Effector CD4-positive, alpha-beta T cell (primary cell): ENCODE measurements at places on chromosomes 4 and X.

- DNase-seq = no peak
These were observed 48.2 kb upstream of the KDR start for GRCh38 chr4:55173580-55173979.

GRCh38 chrX:30831082-30831481 lies 58.0 kb downstream of the TAB3 start:
- no peak for DNase-seq

DNA sequence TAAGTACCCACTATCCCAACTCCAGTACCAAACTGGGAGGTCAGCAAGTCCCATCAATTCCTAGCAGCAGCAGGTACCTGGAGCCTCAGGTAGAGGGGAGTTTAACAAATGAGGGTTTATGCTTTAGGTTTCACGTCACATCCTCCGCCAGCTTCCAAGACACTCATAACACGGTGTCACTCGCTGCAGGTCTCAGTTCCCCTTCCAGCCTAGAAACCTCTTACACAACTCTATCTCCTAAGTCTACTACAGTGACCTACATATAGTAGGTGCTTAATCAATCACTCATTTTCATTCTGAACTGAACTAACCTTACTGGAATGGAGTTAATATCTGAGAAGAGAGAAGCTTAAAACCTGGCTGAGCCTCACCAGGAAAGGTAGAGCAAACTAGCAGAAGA lies 96.0 kb downstream of the EFHC2 start:
- DNase-seq = no peak

DNA sequence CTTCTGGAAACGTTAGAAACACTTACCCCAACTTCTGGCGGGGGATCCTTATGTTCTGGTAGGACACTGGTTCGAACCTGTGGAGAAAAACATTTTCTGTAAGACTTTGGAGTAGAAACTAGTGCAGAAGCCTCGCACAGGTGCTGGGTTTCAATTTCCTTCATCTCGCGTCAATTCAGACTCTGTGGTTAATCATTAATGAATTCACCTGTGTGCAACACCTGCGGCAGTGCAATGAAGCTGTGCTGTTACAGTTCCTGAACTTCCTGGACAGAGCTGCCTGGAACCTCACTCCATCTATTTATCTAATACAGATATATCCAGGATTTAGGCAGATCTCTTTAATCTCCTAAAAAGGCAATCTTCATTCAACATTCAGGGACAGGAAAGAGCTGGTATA lies 531.4 kb downstream of the INPP4B start:
- no peak for DNase-seq

DNA sequence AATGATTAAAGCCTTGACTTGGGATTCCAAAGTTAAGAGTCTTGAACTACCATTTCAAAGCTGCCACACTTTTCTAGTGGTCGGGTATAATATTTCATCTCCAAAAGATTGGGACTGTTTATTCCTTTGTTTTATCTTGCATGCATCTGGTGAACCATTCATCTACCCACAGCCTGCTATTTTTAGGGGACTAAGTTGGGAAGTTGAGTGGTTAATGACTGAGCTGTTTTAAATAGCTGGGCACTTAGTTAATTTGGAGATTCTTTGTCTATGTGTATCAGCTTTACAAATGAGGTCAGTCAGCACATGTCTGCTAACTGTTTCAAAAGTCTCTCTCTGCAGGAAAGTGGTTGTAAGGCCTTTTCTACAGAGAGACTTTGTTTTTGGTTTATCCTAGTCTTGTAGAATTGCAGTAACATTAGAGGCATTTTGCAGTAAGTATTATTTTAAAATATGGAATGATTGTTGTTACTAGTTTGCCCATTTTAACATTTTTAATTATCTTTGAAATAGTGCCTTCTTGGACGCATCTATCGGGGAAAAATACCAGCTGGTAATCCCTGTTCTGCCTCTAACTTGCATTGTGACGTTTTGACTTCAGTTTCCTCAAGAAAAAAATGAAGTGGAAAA lies 8.2 kb downstream of the BMP2K start:
- DNase-seq = no peak

DNA sequence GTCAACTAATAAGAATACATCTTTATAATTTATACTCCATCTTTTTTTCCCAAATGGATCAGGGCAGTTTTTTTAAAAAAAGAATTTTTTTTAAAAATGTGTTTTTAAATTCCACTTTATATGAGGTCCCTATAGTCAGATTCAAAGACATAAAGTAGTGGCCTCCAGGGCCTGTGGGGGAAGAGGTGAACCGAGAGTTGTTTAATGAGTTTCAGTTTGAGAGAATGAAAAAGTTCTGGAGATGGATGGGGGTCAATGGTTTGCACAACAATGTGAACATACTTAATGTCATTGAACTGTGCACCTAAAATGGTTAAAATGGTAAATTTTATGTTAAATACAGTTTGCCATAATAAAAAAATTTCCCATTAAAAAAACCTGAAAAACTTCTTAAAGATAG lies 53.8 kb downstream of the ZNF827 start:
- DNase-seq = no peak

DNA sequence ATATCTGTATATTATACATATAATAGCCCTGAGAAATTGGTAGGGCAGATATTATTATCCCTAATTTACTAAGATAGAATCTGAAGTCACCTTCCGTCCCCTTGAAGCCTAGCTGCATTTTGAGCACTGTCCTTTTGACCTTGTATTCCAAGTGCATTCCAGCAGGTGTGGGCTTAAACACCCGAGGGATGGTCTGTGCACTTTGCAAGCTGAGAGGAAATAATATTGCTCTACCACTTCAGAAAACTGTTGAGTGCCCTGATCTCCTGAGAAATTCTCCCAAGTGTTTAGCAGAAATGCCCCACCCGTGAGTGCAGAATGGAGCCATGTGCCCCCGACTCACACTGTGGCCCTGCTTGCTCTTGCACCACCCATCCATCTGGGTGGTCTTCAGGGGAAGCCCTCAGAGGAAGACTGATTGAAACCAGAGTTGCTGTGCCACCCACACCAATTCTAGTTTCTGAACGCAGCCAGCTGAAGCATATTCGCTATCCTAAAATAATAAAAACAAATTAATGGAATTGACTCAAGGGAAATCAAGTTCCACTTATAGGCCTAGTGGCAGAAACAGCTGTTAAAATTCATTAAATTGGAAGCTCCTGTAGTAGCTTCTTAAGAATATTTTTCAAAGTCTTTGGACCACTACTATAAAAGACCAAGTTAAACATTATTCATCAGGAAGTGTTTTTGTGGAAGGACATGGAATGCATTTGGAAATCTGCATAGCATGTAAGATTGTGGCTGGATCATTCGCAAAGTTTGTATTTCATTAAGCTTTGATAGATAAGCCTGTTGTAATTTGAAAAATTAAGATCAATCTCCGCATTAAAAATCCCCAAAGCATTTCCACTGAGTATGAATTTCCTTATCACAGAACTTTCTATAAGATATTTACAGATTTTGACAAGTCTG lies 41.3 kb upstream of the PRKG2 start:
- DNase-seq = no peak

GRCh38 chr4:94472056-94472826 lies 20.5 kb downstream of the PDLIM5 start:
- no peak for DNase-seq

DNA sequence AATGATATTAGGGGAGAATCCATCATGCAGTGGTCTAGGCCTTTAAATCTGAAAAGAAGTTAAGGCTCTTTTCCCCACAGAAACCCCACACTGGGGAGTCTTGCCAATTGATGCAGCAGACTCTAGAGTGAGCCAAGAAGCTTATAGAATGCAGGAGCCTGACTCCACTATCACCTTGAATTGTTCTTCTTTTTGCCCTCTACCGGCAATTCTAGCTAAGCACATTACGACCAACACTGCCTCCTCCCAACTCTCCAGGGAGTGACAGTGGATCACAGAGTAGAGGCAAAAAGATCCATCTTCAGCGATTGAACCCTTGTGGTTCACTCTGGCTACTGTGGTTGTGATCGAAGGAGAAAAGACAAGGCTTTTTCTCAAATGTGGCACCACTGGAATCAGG lies 331.5 kb downstream of the NKX6-1 start:
- no peak for DNase-seq

- DNase-seq = no peak
These were observed 243.3 kb downstream of the SLC7A11 start for GRCh38 chr4:137998666-137999429.

DNA sequence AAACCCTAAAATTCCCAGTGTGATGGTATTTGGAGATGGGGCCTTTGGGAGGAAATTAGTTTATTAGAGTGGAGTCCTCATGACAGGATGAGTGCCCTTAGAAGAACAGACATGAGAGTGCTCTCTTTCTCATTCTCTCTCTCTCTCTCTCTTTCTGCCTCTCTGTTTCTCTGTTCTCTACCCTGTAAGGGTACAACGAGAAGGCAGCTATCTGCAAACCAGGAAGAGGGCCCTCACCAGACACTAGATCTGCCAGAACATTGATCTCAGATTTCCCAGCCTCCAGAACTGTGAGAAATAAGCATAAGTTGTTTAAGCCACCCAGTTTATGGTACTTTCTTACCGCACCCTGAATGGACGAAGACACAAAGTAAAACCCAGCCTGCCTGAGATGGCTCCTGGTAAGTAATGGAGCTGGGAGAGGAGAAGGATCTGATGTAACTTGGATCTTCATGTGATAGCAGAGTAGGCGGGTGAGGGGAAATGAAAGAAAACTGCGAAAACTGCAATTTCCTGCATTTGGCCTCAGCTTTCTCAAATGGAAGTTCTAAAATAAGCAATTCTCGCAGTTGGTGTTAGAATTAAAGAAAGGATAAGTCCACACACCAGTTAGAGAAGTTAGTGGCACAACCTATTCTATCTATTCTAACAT lies 8.7 kb upstream of the CDS1 start:
- no peak for DNase-seq

DNA sequence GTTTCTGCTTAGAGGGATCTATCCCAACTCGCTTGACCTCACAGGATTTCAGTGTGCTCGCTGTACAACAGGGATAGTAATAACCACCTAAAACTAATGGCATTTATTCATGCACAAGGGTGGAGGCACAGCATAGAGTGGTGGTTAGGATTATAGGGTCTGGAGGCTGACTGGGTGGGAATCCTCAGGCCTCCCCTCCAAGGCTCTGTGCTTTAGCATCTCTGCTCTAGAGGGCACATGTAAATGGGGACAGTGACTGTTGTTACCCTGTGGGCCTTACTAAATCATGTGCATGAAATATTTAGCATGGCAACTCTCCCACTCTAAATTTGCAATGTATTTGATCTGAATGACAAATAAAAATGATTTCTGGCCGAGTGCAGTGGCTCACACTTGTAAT lies 29.2 kb downstream of the VCX2 start:
- no peak for DNase-seq

- no peak for DNase-seq
These were observed 7.6 kb upstream of the OPHN1 start for GRCh38 chrX:68440940-68441339.

DNA sequence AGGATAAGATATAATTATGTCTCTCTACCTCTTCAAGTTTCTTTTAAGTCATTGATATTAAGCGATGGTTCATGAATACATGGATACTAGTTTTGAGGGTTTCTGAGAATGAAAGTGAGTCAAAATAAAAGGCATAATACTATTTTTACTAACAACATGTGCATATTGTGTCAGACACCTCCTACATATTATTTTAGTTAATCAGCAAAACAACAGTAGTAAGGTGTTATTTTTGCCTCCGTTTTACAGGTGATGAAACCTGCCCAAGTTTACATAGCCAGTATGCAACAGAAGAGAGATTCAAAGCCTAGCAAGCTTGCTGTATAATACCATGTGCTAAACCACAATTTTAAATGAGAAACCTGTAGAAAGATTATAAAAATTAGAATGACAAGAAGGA lies 544.1 kb downstream of the EPHA5 start:
- DNase-seq = no peak

DNA sequence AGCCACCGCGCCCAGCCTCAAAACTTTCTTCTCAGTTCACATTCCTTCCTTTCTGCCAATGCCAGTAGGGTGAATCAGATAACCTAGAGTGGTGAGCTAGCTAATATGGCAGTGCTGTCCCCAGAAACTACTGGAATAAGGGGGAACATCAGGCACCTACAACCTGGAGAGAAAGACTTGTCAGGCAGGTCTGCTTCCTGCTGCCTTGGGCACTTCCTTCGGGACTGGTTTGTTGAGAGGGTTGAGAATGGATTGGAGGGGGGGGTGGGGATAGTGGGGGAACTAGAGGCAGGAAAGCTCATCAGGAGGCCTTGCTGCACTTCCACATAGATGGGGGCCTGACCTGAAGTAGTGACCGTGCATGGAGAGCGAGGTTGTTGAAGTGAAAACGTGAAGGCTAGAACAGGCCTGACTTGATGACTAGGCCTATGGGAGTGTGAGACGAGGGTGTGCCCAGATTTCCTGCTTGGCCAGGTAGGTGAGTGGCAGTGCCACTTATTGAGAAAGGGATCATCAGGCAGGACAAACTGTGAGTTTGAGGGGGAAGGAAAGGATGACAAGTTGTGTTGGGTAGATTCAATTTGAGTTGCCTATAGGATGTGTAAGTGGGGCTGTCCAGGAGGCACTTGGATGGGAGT lies 33.4 kb downstream of the SLC25A5 start:
- no peak for DNase-seq

GRCh38 chrX:134373736-134374135 lies 86.2 kb upstream of the HPRT1 start:
- DNase-seq = no peak

GRCh38 chrX:9127986-9128385 lies 94.1 kb upstream of the FAM9B start:
- no peak for DNase-seq

GRCh38 chr4:113880240-113881028 lies 99.0 kb downstream of the ARSJ start:
- no peak for DNase-seq

GRCh38 chr4:80500613-80501012 lies 165.1 kb downstream of the CFAP299 start:
- no peak for DNase-seq

DNA sequence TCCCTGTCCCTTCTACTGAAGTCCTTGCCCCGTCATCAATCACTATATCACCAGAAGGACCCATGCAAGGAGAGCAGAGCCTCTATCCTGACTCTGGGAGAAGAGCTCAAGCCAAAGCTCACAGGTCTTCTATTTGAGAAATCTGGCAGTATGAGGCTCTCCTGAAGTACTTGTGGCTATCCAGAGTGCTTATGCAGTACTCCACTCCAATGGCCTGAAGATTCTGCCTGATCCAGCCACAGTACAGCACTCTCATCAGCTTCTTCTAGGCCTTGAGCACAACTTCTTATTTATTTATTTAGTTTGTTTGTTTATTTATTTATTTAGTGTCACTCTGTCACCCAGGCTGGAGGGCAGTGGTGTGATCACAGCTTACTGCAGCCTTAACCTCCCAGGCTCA lies 13.0 kb downstream of the USP26 start:
- DNase-seq = no peak

- no peak for DNase-seq
These were observed 31.3 kb downstream of the TLR10 start for GRCh38 chr4:38751341-38752010.

- no peak for DNase-seq
These were observed 13.5 kb upstream of the FGG start for GRCh38 chr4:154625971-154626370.

DNA sequence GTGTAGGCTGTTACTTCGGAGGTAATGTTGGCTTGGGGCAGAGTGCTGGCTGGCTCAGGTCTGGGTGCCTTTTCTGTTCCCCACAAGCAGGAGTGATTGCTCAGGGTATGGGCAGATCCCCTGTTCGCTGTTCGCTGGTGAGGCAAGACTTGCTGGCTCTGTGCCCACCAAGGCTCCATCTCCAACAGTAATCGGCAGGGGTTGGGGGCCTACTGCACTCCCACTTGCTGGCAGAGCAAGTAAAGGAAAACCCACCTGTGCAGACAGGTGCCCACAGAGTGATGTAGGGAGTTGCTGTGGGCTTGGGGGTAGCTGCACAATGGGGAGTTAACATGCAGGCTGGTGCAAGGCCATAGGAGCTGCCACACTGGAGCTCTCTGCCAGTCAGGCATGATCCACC lies 8.0 kb upstream of the TMSB15C start:
- DNase-seq = no peak

- DNase-seq = no peak
These were observed 1207.4 kb downstream of the ADGRL3 start for GRCh38 chr4:62407534-62407933.
